Ovary (tissue), 10 donors: ENCODE measurements at places on chromosomes 4 and X.

DNA sequence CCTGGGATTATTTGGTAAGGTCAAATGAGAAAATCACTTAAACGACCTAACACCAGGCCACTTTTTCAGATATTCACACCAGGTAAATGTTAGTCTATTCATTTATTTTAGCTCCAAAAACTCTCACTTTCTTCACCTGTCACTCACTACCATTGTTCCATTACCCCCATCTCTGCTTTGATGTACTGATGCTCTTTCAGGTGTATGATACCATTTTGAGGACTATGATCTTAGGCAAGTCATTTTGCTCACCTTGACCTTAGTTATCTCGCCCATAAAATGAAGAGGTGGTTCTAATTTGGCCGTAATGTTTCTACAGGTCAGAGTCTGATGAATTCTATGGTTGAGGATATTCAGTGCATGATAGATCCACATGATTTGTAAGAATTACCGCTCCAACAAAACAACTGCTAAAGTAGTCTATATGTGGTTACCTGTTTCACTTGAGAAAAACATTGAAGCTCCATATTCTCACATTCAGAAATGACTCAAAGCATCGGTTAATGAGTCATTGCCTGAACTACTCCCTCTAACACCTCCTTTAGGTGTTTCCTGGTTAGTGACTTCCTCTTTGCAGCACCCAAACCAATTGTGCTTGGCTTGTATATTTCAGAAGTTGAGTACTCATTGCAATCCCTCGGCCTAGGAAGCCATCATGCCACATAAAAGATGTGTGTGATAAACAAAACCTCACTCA is 4.5 kb downstream of the DTHD1 start:
- no peak for DNase-seq

DNA sequence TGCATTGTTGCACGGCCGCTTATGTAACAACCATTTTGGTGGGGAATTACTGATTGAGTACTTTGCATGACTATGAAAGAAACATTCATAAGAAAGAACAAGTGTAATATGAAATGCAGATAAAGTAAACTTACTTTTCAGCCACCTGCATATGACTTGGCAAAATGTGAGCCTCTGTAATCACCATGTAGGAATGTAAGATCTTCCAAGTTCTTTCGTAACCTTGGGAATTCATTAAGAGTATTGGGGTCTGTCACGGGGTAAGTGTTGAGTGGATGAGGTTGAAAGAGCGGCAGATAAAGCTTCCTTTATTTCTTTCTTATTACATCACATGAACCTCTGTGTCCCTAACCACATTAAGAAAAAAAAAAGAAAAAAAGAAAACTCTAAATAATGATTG is 348.5 kb upstream of the NR3C2 start:
- no peak for DNase-seq

DNA sequence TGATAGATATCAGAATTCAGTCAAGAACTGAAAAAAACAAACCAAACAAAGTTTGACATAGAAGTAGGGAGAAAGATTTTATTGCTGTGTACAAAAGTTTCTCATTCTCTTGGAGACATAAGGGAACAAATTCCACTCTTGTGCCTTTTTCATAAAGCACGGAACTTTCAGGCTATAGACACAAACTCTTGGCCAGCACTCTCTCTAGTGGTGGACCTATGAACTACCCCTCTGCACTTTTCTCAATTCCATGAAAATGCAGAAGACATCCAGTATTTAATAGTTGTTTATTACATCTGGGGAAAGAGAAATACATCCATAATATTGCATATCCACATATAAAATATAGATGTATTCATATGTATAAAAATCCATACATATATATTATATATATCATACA is 291.6 kb upstream of the HS3ST1 start:
- DNase-seq = no peak

GRCh38 chr4:91170768-91171167 is 1043.6 kb downstream of the CCSER1 start:
- no peak for DNase-seq

DNA sequence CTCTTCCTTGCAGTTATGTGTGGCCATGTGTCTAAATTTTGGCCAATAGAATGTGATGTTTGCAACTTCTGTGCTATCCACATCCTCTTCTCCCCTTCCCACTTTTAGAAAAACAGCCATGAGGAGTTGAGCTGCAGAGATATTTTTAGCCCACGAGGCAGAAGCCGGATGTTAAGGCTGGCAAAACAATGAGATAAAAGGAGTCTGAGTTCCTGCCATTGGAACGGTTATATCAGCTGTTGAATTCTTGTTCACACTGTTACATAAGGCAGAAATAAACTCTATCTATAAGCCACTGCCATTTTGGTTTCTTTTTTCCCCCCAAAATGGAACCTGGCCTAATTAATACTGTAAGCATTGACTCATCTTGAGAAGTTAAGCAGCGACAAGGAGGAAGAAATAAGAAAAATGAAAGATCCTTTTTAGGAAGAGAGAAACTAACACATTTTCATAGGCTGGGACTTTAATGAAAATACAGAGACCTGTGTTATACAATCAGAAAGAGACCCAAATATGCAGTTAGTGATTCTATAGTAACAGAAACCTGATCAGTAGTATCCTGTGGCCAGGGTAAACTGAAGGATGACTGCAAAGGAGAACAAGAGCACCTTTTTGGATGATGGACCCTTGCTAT is 200.5 kb downstream of the INPP4B start:
- DNase-seq = no peak

DNA sequence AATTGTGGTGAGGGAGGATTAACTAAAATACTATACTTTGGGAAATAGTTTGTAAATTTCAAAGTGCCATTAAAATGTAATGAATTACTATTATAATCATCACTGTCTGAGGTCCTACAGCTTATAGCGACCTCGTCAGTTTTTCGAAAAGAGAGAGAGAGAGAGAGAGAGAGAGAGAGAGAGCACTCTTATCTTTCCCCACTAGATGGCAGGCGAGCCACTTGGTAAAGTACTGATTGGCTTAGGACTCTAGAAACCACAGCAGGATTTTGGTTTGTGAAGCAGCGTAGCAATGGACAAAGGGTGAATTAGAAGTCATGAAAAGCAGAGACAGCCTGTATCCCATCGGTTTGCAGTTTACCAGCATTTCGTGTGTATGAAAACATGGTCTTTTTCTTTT is 52.5 kb downstream of the LINC00632 start:
- DNase-seq = peak; percentile 23

GRCh38 chrX:13167481-13168231 is 123.2 kb upstream of the FAM9C start:
- no peak for DNase-seq

DNA sequence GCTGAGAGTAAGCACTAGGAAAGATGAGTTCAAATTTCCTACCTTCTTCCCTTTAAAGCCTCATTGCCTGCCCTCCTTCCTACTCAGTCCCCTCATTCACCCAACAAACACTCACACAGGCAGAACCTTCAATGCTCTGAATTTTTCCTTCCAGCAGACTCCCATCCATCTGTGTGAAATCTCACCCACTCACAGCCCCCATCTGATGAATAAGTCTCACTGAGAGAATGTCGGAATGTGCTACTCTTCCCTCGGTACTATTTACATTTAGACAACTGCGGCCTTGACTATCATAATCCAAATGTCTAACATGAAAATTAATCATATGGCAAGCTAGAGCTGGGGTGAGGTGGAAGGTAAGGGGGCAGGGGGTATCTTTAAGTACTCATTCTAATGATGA is 19.4 kb downstream of the CLDN2 start:
- no peak for DNase-seq

DNA sequence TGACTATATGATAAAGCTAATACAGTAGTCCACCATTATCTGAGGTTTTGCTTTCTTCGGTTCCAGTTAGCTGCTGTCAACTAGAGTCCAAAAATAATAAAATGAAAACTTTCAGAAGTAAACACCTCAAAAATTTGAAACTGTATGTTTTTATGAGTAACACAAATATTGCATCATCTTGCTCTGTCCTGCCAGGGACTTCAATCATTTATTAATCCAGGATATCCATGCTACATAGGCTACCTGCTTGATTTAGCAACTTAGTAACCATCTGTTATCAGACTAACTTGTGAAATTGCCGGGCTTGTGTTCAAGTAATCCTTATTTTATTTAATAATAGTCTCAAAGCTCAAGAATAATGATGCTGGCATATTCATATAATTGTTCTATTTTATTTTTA is 1537.8 kb upstream of the PABPC4L start:
- no peak for DNase-seq

DNA sequence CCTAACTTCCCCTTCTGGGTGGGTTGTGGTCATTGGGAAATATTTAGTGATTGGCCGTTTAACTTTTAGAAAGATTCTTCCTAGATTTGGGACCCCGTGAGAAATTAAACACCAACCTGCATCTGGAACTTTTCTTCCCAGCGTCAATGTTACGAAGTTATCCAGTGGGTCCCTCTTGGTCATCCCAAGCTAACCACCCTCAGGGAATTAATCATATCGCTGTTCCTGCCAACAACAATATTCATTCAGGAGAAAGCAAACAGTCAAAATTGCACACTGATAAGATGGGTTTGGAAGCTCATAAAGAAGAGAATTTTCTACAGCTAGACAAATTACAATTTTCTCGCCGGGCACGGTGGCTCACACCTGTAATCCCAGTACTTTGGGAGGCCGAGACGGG is 121.2 kb upstream of the STX18 start:
- DNase-seq = no peak

DNA sequence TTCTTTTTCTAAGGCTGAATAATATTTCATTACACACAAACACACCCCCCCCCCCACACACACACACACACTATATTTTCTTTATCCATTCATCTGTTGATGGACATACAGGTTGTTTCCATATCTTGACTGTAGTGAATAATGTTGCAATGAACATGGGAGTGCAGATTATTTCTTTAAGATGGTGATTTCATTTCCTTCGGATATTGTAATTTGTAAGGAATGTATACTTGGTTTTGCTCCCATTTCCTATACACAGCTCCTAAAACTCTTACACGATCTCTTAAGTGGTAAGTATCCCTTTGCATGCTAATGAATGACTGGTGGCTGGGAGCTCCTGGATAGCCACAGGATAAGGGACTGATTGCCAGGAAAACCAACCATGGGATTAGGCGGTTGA is 14.7 kb upstream of the RBMXL3 start:
- DNase-seq = no peak

DNA sequence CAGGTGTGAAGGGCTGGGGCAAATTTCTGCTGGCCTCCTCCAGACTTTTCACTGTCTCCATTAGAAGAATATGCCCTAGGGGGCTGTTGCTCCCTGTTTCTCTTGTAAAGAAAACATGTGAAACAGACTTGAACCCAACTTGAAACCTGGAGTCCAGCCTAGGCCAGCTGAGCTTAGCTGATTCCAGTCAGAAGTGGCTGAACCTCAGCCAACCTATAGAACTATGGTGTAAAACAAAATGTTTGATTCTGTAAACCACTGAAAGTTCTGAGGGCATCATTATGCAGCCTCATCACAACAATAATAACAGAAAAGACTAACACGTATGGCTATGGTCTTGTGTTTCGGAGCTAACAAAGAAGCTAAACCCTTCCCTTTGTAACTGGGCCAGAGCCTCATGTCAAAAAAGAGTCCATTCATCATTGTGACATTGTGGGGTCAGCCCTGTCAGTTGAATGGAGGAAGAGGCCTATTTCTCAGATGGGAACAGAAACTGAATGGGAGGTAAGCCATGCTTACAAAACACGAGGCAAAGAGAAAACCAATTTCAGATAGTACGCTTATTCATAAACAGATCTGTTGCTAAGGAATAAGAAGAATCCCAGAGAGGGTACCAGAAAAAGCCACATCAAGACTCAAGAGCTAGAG is 34.1 kb downstream of the SETD7 start:
- DNase-seq = no peak

- no peak for DNase-seq
These were observed 137.9 kb downstream of the GPC3 start for GRCh38 chrX:133847340-133847994.

DNA sequence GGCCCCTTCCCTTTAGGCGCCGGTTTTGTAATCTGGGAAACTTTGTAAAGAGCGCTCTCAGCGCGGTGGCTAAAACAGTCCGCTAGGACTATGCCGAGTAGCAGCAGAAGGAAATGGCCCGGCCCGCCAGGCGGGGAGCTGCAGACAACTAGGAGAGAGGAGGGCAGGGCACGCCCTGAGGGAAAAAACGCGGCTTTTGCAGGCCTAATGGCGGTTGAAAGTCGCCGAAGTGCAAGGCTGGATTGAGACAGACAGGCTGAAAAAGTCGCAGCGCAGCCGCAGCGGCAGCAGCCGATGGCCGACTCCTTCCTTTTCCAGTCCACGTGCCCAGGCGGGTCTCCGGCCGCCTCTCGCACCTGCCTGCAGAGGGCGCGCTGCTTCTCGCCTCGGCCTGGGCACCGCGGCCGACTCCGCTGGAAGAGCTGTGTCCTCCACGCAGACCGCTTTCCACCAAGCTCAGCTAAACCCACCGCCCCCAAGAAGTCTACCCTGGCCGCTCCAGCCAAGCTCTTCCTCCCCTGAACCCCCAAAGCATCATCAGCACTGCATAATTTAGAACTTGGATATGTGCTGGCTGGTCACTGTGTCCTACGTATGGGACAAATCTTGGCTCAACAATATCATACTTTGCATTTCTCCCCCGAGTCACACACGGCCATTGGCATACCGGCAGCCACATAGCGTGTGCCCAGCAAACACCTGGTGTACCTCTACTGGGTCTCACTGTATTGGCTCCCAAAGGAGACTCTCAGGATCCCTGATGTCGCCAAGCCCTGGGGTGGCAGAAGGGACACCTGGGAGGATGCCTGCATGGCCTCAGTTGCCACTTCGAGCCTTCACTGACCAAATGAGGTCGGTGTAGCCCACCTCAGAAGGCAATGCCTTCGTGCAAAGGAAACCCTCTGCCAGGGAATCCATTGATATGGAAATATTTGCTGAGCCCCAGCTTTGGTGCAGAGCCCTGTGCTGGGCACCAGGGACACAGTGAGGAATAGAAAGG is 14.5 kb downstream of the SLC25A5 start:
- DNase-seq = peak; percentile 64

DNA sequence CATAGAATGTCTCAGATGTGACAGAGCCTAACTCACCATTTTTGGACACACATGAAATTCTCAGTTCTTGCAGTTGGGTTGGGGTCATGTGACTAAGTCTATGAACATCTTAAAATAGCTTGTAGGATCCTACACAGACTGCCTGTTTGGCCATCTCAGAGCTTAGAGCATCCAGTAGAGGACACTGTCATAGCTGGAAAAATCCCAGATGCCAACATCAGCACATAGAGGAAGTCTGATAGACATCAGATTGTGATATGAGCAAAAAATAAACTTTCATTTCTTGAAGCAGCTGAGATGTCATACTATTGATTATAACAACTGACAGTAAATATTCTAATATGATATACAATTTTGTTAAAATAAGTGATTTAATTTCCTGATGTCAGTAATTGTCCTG is 207.1 kb downstream of the TRAM1L1 start:
- no peak for DNase-seq

- no peak for DNase-seq
These were observed 114.0 kb downstream of the ZAR1 start for GRCh38 chr4:48604041-48604440.

GRCh38 chrX:49117581-49117980 is 6.0 kb downstream of the GPKOW start:
- no peak for DNase-seq

GRCh38 chr4:4734425-4734824 is 125.0 kb upstream of the MSX1 start:
- DNase-seq = no peak

GRCh38 chrX:10474913-10475568 is 145.3 kb downstream of the MID1 start:
- no peak for DNase-seq
